T-helper 1 cell treated with Interleukin-12 subunit alpha and Interleukin-12 subunit beta and Interleukin-4 antibody, amounts not matched to agents 30 ng/mL and 1 ng/mL, for 36 hours (primary cell): ENCODE measurements at places on chromosomes 2 and 18. TPM values are rescaled to one million over a fixed set of nuclear protein-coding genes. Genes with fewer than 3 reads are reported as not detected.

AGXT gene
- total RNA-seq, result not detected in 2 replicates

SAG gene
- total RNA-seq, result not detected in 2 replicates

MOGAT1 gene
- not detected in 2 replicates for total RNA-seq

PTPRN gene
- not detected in 2 replicates for total RNA-seq

CAMKMT gene
- total RNA-seq, result 11.4 and 12.7 TPM in 2 replicates

TXNDC2 gene
- total RNA-seq, result not detected in 2 replicates

ANKRD30BL gene
- not detected in 2 replicates for total RNA-seq

POLE4 gene
- 38.3 and 42.4 TPM in 2 replicates for total RNA-seq

CPS1 gene
- 0.34 and 0.61 TPM in 2 replicates for total RNA-seq

PPM1G gene
- total RNA-seq, result 102 and 105 TPM in 2 replicates

MYL1 gene
- total RNA-seq, result not detected in 2 replicates

SERTAD2 gene
- 37.2 and 38.2 TPM in 2 replicates for total RNA-seq

IFT172 gene
- total RNA-seq, result 9.7 and 10.1 TPM in 2 replicates

PPP4R3B gene
- 81.0 and 90.7 TPM in 2 replicates for total RNA-seq

SLC35F5 gene
- total RNA-seq, result 19.1 and 20.5 TPM in 2 replicates

CFAP65 gene
- total RNA-seq, result not detected in 2 replicates
